ENCODE measurements at places on chromosomes 12 and 14.
A peak's percentile ranks its signal among the peaks of the same experiment; 100 is the strongest.

- DNase-seq = no peak
Observed at GRCh38 chr14:62118461-62118860, 356.2 kb downstream of the SNAPC1 start.

- DNase-seq = no peak
Observed at GRCh38 chr14:99616832-99617800, 13.1 kb upstream of the CCDC85C start.

GRCh38 chr12:51904951-51905470, 2.3 kb upstream of the ACVRL1 start:
- DNase-seq = no peak

DNA sequence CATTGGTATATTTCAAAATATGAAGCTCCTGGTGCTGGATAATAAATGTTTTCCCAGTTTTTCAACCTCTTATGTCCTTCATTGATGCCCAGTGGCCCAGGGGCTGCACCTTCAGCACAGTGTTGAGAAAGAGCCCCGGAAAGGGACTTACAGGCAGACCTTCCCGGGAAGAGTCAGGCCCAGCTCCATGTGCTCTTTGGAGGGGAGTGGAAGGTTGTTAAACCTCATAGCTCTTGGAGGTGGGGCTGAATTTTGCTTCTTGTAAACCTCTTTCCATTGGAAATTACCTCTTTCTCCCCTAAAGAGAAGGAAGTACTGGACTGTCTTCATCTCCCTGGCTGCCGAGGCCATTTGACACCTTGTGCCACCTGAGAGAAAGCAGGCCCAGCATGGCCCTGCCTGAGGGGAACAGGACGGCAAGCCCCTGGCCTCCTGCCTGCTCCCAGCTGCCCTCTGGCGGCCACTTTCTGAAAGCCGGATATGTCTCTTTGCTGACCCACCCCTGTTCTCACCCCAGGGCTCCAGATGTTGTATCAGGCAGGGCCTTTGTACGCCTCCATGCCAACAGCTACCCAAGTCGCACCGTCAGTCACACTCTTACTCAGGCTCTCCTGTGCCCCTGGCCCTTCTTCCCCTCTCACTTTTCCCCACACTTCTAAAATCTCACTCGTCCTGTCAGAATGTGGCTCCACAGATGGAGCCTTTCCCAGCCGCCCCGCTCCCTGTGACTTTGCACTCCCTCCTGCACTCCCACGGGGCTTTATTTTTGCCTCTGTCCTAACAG, 43.0 kb downstream of the EVL start:
- peak; percentile 82 for DNase-seq

DNA sequence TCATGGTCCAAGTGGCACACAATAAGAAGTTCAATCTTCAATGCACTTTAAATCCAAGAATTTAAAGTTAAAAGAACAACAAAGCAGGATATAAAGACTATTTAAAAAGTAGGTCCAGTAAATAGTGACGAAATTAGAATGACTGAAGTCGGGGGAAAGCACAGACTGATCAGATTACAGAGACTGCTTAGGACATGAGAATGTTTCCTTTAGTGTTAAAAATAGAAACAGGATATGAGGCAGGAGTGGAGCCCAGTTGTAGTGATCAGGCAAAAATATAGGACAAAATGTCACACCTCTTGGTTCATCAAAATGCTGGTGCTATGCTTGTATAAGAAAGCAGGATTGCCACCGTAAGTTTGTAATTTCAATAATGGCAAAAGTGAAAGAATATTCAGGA, 52.2 kb upstream of the CD163 start:
- no peak for DNase-seq

DNA sequence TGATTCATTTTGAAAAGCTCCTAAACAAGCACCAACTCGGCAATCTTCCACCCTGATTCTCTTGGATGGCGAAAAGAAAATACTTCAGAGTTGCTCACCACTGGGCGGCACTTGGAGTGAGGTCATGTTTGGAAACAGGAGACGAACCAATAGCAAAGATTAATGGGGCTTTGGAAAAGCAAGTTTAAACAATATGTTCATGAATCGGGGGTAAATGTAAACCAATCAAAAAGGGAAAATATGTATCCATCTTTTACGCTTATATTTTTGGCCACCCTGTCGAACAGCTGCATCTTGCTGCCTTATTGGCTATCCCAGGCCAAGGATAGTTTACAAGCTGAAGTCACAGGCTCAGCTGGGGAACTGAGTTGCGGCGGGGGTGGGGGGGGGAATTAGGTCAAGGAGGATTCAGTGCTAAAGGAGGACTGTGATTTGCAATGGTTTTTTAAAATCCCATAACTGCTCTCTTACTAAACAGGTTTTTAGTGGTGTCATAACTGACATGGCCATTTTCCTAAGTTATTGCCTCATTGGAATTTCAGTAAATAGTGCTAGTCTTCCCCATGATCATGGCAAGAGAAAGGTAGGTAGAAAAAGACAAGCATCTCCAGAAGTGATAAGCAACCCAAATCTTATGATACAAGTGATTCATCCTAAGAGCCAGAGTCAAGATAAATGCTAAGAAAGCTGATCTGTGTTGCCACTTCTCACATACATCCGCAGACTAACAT, 210.6 kb downstream of the PHLDA1 start:
- no peak for DNase-seq

DNA sequence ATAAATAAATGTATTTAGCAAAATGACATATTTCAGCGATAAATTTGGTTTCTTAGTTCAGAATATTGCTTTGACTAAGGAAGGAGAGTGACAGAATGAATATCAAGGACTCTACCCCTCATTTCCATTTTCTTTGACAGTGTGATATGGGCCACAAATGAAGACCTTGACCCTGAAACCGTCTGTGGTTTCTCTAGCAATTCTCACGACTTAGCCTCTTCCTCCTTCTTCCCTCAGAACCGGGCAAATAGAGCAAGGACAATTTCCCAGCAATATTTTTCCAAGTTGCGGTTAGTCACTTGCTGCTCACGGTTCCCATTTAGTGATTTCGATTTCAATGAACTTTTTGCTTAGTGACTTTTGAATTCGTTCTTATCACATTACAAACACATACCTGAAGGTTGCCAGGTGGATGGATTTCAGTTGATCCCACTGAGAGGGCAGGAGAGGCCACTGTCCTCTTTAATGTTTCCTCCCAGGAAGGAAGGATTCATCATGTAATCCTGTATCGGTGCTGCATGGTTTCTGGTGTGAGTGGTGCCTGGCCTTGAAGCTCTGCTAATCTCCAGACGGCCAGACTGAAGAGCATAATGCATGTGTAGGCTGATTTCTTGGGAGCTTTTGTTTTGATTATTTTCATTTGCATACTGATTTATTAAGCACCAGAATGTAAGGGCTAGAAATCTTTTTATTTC, 77.6 kb downstream of the CHST11 start:
- peak; percentile 16 for DNase-seq

GRCh38 chr12:104741077-104741476, 217.0 kb downstream of the SLC41A2 start:
- no peak for DNase-seq

DNA sequence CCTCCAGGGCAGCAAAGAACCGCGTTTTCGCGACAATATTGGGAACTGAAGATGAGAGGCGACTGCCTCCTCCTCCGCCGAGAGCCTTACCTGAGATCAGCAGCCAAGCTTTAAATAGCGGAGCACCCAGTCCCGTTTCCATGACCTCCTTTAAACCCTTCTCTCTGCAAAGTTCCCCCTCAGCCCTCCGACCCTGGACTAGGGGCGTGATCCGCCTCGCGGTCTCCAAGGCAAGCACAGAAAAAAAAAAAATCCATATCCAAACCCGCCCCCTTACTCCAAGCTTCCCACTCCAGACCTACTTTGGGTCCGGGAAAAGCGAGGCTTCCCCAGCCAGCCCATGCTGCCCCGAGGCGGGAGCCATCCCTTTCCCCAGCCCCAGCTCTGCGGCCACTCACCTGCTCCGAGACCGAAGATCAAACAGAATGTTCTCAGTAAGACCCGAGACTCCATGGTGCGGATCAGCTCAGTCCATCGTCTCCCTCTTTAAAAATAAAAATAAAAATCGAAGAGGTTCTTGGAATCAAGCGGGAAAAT, 630 bp downstream of the NELL2 start:
- DNase-seq = no peak

GRCh38 chr14:104342435-104343293, 204.3 kb downstream of the KIF26A start:
- peak; percentile 10 for DNase-seq

GRCh38 chr14:73289729-73290128, 52.4 kb downstream of the PAPLN start:
- no peak for DNase-seq

GRCh38 chr14:90905531-90905930, 89.3 kb upstream of the TTC7B start:
- no peak for DNase-seq
